ENCODE measurements at places on chromosomes 5 and 9. TPM values are rescaled to one million over a fixed set of nuclear protein-coding genes. Genes with fewer than 3 reads are reported as not detected.

Gene KLHL3
- total RNA-seq: 3.8 TPM

Gene TRIM36
- 0.13 TPM for total RNA-seq

Gene FIBCD1
- total RNA-seq: 0.13 TPM

Gene STPG3
- total RNA-seq: not detected

Gene ZFR
- total RNA-seq: 129 TPM

All from articular chondrocyte of knee joint (primary cell).